Large intestine (tissue), 12 donors: ENCODE measurements at places on chromosomes 12 and 14. TPM values are rescaled to one million over a fixed set of nuclear protein-coding genes. Genes with fewer than 3 reads are reported as not detected.

DHRS2 gene
- 0.84 TPM for polyA plus RNA-seq

CLEC2A gene
- not detected for polyA plus RNA-seq

ZNF605 gene
- polyA plus RNA-seq, result 20.0 TPM

PTHLH gene
- 0.60 TPM for polyA plus RNA-seq

TESPA1 gene
- polyA plus RNA-seq, result 1.6 TPM

SLC7A7 gene
- polyA plus RNA-seq, result 660 TPM

OTX2 gene
- not detected for polyA plus RNA-seq

DNA sequence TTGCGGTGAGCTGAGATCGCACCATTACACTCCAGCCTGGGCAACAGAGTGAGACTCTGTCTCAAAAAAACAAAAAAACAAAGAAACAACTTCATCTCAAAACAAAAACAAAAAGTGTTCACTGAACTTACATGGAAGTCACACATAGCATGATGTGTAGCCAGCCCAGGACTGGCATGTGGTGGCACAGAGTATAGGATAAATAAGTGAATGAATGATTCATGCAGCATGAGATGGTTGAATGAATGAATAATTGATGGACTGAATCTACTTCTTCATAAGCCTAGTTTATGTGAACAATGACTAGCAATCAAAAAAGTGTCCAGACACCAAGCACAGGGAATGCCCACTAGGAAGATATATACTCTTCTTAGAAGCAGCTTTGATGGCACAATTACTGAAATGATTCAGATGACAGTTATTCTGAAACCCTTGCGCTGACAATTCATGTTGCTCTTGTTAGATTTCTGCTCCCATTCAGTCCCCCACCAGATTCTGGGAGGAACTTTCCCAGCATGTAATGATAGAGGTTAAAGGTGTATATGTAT, 31.6 kb upstream of the SERPINA6 start:
- no peak for DNase-seq

DNA sequence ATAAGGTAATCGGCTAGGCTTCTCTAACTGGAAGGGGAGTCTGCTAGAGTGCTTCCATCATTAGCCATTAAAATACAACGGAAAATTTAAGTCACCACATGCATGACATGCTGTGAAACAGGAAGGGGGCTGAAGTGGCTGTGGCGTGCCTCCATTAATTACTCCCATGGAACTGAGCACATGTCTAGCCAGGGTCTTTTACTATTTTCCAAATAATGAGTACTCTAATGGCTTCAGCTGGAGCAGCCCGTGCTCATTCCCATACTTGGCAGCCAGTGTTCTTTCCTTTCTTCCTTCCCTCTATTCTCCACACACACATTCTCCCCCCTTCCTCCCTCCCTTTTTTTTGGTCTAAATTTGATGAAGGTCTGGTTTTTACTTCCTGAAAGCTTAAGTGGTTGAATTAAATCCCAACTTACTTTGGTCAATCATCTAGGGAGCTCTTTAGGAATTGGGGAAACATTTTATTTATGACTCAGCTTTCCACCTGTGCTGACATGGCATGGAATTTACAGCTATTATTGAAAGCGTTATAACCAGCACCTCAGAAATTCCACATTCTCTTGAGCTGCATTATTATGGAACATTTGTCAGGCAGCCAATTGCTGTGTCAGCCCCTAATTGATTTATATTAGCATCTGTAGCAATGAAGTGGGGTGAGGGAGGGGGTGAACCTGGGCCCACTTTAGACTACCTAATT, 72.3 kb downstream of the LRIG3 start:
- peak; percentile 9 for DNase-seq

- DNase-seq, result no peak
Measured at GRCh38 chr12:3805077-3805476, 52.2 kb upstream of the CRACR2A start.

DNA sequence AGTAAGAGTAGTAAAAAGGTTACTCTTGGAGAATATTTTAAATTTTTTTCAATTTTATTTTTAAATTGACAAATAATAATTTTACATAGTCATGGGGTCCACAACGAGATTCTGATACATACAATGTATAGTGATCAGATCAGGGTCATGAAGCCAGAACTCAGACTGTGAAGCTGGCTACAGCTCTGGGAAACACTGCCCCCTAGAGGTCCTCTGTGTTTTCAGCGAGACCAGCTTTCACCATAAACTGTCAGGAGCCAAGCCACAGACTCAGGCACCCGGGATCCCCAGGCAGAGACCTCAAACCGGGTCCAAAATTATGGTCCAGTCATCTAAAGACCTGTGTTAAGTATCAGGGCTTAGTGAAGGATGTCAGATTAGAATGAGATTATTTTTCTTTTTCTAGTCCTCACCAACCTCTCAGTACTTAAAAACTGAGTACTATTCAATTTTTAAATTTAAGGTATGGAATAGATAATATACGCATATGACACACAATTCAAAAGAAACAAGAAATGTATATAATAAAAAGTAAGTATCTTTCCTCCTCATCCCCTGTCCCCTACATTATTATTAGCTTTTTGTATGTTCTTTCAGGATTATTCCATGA, 397.1 kb downstream of the MDGA2 start:
- peak; percentile 8 for DNase-seq

DNA sequence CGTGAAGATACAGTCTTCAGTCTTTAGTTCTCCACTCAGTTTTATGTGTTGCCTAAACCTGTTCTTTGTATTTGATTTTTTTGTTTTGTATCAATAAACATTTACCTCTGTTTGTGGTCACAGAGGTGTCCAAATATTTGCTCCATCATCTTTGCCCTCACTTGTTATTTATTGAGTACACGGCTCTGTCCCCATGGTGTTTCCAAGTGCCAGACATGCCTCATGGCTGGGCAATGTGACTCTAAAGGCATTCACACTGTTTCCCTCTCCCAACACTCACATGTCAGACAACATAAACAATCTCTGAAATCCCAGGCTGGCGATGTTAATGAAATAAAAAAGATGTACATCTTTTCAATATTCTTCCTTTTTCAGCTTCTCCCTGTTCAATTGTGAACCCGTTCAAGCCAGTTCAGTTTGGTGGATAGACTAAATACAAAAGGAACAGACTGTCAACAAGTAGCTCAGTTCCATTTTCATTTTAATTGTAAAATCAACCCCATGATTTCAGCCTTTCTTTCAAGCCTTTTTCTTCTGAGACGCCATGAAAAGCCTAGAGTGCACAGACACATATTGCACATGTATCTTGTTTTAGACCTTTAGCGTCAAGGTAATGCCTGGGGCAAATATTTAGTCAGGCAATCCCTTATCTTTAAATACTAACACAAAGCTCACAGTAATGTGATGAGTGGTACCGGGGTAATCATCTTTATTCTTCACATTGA, 680.7 kb downstream of the GALC start:
- no peak for DNase-seq

DNA sequence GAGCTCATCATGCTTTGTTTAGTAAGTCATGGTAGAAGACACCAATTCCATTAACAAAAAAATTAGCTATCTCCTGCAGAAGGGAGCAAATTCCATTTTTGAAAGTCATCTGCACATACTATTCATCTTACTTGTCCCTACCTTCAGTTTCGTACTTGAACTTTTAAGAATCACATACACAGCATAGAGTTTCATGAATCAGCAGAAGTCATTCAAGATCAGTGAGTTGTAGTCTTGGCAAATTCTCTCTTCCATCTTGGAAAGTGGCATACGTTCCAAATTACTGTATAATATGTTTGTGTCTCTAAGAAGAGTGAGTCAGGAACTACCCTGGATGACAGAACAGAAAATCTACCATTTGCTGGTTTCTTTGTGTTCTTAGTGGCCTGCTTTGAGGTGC, 14.1 kb downstream of the VRK1 start:
- no peak for DNase-seq

DNA sequence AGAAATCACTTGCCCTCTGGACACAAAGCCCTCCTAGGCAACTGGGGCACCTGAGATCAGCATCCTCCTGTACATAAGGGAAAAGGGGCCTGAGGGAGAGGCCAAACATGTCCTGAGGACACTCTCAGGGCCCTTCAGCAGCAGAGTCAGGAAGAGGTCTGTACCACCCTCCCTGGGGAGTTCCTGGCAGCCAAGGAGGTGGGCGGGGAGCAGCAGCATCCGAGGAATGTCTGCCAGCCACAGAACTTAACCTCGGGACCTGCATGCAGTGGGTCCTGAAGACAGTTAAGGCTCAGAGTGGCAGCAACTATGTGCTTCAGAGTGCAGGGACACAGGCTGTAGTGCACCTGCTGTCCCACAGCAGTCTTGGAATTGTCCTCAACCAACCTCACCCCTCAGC, 62.1 kb downstream of the SPTB start:
- no peak for DNase-seq

GRCh38 chr14:62662811-62663455, 382.3 kb downstream of the KCNH5 start:
- peak; percentile 54 for DNase-seq

GRCh38 chr14:67195279-67195678, 6.0 kb downstream of the GARIN2 start:
- no peak for DNase-seq

- no peak for DNase-seq
Measured at GRCh38 chr12:100956311-100956852, 161.8 kb downstream of the ANO4 start.

DNA sequence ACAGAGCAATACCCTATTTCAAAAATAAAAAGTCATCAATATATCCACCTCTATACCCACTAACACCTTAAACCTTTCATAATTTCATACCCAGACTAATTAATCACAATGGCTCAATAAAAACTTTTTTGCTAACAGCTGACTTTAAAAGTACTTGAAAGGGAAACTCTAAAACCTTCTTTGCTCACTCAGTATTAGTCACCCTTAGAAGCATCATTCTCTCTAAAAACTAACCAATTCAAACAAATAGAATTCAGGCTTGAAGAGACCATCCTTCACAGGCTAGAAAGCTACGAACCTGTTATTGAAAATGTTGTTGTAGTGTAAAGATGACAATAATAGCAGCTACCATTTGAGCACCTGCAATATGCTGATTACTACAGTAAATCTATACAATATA, 37.2 kb downstream of the HECTD1 start:
- no peak for DNase-seq

GRCh38 chr14:66152302-66152701, 333.9 kb upstream of the CCDC196 start:
- DNase-seq, result no peak

DNA sequence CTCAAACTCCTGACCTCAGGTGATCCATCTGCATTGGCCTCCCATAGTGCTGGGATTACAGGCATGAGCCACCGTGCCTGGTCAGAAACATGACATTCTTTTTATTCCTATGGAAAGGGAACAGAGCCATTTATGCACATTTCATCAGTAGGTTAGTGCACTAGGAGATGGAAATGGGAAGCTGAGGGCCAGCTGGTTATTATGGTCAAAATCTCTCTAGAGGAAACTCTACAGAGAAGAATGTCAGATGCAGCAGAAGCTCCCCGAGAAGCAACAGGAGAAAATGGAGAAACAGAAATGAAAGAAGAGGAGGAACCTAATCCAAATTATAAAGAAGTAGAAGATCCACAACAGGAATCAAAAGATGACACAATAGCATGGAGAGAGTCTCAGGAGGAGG, 2.7 kb downstream of the CFAP251 start:
- DNase-seq, result no peak

GRCh38 chr14:80404413-80404812, 193.1 kb upstream of the DIO2 start:
- DNase-seq, result no peak

DNA sequence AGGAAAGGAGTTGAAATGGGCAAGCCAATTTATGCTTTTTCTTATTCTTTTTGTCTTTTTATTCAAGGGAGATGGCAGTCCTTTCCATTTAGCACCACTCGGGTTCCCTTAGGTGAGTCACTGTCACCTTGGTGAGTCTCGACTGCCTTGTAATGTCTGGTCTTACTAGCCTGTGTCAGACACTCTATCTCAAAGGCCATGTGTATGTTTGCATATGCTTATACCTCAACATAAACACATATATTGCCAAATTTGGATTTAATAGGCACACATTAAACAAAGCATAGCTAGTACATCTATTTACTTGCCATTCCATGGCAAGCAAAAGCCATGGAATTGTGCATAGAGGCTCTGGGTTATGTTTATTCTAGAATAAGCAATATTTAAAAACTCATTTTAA, 624.9 kb upstream of the FOXG1 start:
- no peak for DNase-seq

DNA sequence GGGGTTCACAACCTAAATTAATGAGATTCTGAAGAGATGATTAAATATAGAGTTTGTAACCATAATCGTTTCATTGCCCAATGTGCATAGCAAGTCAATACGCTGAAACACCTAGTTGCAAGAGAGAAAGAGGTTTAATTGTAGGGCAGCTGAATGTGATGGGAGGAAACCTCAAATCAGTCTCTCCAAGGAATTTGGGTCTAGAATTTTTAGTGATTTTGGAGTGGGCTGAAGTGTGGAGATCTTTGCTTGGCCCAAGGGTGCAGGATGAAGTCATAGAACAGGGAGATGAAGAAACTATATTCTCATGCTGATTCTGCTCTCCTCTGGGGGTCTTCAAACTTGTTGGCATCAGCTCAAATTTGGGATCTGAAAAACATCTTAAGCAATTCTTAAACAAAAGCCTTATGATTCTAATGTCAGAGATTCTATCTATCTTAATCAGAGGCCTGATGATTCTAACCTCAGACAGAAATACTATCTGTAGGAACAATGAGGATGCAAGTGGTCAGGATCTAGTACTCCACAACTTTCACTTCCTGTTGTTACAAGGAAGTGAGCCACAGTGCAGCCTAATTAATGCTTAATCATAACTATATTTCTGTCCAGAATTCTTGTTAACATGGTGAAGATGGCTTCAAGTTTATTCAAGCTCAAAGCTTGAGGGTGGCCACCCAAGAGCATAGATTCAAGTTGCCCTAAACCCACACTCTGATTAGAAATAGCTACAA, 80.2 kb upstream of the FUT8 start:
- no peak for DNase-seq

- no peak for DNase-seq
Measured at GRCh38 chr12:12719496-12719895, 2.3 kb downstream of the CDKN1B start.

GRCh38 chr14:60720962-60721325, 3.2 kb downstream of the SIX4 start:
- DNase-seq, result no peak

DNA sequence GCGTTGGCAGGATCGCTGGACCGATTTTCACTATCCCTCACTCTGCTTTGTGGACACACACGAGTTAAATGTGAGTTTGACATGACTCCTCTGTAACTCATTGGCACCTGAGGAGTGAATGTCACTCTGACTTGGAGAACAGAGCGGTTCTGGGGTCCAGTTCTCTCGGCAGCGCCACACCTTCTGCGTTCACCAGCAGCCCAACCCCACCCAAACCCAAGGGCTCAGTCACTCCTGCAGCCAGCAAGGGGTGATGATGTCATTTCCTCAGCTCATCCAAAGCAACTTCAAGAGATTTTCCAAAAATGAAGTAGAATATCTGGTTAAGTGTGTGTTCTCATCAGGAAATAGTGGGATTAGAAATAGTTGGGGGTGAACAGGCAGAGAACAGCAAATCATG, 36.3 kb downstream of the ADGRD1 start:
- no peak for DNase-seq
